ENCODE measurements at places on chromosomes 6 and 20.

- DNase-seq, result no peak
Measured at GRCh38 chr20:34536798-34537394, 20.7 kb downstream of the DYNLRB1 start.

DNA sequence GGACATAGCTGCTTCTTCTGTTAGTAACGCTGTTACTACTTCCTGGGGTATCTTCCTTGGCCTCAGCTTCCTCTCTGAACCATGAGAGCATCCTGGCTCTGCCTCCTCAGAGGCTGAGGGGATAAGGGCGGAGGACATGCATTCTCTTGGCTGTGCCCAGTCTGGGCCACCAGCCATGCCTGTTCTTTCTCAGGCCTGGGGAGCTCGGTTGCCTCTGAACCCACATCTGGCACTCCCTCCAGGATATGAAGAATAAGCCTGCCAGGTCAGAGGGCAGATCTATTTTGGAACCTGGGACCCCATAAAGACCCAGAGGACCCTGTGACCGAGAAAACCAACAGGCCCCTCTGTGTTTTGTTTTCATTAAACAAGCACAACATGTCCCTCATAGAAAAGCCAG, 6.6 kb upstream of the ANGPT4 start:
- no peak for DNase-seq

- DNase-seq, result no peak
Measured at GRCh38 chr20:955111-955510, 39.0 kb upstream of the ANGPT4 start.

DNA sequence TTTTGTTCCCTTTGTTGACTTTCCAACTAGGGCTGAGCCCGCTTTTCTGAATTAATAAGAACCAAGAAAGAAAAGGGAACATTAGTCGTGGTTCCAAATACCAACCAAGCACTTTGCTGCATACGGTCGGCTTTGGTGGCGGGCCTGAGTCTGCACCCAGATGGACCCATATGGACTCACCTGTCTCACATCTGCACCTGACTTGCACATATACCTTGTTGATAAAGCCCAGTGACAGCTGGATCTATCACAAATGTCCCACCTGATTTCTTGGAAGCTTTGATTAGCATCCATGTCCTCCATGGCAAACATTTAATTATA, 39.0 kb downstream of the TPD52L1 start:
- no peak for DNase-seq

DNA sequence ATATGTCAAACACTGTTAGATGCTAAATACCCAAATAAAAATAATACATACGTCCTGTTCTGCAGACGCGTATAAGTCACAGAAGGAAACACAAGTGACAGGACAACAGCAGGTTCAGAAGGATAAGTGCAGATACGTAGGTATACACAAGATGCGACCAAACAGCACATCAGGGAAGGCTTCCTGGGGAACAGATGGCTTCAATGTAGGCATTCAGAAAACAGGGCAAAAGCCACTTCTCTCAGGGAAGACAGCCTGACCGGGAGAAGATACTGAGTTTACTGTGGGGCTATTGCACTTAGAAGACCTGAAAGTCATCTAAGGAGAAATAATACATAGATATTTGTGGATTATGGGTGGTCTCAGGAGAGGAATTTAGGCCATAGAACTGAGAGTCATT, 1.9 kb downstream of the HLA-DPA1 start:
- no peak for DNase-seq

- no peak for DNase-seq
Measured at GRCh38 chr6:17446713-17447112, 53.3 kb downstream of the CAP2 start.

All from activated naive CD4-positive, alpha-beta T cell (primary cell).